Right renal pelvis (tissue), 4 donors: ENCODE measurements at places on chromosomes 3 and 15.

DNA sequence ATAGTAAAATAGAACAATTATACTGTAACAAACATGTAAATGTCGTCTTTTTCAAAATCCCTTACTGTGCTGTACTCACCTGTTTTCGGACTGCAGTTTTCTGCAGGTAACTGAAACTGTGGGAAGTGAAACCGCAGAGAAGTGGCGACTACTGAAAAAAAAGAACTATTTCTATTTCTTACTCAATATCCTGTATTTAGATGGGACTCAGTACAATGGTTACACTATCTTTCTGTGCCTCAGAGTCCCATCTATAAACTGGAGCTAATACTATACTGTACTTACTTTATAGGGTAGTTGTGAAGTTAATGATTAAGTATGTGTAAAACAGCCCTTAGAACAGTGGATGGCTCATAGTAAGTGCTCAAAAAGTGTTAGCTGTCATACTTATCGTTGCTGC, 14.3 kb upstream of the P2RY12 start:
- DNase-seq, result no peak

- no peak for DNase-seq
These were observed 45.2 kb upstream of the NR2F2 start for GRCh38 chr15:96285305-96285704.

DNA sequence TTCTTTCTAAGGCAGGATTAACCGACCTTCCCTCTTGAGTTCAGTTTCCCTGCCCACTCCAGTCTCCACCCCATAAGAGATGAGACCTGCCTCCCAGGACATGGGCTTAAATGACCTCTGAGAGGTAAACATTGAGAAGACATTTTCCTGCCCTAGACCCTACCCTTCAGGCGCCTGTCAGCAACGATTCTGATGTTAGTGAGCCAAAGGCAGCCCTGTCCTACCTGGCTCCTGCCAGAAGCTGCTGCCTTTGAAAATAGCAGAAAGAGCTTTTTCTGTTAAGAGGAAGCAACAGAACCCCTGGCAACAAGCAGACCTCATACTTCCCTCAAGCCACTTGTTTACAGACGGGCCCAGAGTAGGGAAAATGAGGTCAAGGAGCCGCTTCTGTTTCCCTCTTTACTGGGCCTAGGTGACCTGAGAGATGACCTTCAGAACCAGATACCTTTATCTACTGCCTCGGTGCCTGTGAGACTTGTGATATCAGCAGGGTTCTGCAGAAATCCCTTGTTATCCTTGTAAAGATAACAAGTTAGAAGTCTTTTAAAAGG, 52.0 kb downstream of the CD200R1L start:
- DNase-seq, result no peak

DNA sequence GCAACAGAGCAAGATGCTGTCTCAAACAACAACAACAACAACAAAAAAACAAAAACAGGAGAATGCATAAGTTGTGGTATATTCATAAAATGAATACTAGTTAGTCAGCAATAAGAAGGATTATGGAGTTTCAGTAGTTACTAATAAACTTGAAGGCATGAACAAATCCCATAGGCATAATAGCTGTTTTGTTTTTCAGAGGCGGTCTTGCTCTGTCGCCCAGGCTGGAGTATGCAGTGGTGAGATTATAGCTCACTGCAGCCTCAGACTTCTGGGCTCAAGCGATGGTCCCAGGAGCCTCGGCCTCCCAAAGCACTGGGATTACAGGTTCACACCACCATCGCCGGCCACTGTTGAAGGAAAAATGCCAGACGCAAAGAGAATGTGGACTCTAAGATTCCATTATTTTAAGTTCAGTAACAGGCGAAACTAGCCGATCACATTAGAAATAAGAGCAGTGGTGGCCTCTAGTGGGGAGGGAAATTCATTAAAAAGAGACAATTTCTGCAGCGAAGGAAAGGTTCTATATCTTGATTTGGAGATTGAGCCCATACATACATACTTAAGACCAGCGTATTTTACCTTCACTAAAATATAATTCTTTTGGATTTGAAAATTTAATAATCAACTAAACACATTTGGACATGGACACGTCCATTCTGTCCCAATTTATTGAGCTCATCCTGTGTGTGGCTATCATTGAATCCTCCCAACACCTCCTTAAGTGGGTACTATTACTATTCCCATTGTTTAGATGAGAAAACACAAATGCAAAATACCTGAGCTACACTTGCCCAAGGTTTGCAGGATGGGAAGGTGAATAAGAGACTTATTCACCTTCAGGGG, 27.4 kb upstream of the HDAC11 start:
- peak; percentile 35 for DNase-seq

DNA sequence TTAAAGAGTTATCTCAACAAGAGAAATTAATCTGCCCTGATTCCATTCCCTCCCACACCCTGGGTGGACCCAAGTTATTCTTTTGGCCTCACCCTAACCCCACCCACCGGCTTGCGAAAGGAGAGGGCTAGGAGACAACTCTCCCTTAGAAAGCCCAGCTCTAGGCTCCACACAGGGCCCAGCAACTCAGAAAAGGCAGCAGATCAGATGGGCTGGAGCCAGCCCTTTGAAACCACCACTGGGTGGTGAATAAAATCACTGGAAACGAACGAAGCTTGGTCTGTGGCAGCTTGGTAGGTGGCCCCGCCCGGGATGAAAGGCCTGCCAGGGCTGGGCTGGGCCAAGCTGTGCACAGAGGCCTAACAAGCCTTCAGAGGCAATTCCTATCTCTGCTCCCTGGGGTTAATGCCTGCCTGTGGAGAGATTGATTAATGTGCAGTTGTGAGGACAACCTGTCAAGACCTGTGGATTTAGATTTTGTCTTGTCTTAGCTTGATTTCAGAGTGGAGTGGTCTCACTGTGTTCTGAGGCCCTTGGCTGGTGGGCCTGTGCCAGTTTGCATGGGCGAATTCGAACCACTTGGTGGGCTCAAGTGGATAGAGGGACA, 38.8 kb downstream of the BHLHE40 start:
- DNase-seq, result no peak
